ENCODE measurements at places on chromosomes 4 and X.
A peak's percentile ranks its signal among the peaks of the same experiment; 100 is the strongest.

GRCh38 chrX:109760922-109761250 lies 27.8 kb upstream of the ACSL4 start:
- DNase-seq, result no peak

DNA sequence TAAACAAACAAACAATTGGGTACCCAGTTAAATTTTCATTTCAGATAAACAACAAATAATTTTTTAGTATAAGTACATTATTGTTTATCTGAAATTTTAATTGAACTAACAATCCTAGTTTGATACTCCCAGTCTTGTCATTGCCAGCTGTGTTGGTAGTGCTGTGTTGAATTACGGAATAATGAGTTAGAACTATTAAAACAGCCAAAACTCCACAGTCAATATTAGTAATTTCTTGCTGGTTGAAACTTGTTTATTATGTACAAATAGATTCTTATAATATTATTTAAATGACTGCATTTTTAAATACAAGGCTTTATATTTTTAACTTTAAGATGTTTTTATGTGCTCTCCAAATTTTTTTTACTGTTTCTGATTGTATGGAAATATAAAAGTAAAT lies 2.9 kb downstream of the CXCL8 start:
- DNase-seq, result no peak

GRCh38 chrX:102976793-102977495 lies 39.9 kb downstream of the RAB40AL start:
- DNase-seq, result peak; percentile 4

GRCh38 chr4:151169223-151169622 lies 69.8 kb downstream of the RPS3A start:
- peak; percentile 85 for DNase-seq

GRCh38 chr4:151687021-151687640 lies 73.7 kb downstream of the GATB start:
- DNase-seq, result no peak

DNA sequence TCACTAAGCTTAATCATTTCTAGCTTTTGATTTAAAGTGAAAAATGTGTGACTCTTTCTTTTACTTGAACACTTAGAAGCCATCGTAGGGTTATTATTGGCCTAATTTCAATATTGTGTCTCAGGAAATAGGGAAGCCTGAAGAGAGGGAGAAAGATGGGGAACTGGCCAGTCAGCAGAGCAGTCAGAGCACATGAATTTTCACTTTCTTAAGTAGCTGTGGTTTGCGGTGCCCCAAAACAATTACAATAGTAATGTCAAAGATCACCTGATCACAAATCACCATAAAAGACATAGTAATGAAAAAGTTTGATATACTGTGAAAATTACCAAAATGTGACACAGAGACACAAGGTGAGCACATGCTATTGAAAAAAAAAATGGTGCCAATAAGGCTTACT lies 45.5 kb downstream of the CENPC start:
- DNase-seq, result no peak

DNA sequence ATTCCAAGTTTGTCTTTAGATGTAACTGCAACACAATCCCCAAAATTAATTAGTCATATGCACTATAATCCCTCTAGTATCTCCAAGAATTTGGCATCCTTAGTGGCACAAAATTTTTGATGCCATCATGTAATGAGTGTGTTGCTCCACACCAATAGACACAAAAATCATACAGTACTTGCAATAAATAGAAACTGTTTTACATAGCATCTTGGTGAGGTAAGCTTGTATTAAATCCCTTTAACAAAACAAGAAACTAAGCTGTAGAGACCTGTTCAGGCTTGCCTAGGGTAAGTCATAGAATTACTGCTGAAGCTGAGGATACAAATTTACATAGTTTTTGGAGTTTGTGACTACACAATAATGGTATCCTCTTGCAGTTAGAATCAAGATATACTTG lies 64.5 kb upstream of the PRSS12 start:
- peak; percentile 37 for DNase-seq

DNA sequence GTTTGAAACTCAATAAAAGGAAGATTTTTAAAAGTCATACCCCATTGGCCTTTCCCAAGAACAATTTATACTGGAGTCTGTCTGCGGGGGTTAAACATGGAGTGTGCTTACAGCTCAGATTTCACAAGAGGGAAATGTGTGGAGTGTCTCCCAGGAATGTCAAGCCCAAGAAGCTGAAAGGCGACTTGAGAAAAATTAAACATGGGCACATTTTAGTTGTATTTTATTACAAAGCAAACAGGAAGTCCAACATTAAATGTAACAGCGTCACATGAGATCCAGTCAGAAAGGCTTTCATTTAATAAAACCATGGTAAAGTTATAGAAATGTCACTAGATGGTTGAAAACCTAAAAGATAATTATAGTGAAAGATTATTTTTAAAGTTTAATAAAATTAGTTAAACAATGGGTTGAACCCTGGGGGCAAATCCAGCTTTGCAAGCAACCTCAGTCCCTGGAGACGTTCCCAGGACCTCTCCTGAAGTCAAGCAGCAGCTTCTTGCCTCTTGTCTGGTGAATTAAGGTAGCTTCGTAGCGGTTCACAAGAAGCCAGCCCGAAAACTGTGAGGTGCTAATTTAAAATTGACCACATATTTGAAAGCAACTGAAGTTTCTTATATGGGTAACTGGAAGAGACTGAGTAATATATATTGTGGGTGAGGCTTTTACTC lies 168.4 kb upstream of the EDNRA start:
- DNase-seq, result no peak

- no peak for DNase-seq
These were observed 45.5 kb downstream of the SMIM31 start for GRCh38 chr4:164799410-164799809.

GRCh38 chrX:23374291-23374690 lies 39.6 kb downstream of the PTCHD1 start:
- no peak for DNase-seq

DNA sequence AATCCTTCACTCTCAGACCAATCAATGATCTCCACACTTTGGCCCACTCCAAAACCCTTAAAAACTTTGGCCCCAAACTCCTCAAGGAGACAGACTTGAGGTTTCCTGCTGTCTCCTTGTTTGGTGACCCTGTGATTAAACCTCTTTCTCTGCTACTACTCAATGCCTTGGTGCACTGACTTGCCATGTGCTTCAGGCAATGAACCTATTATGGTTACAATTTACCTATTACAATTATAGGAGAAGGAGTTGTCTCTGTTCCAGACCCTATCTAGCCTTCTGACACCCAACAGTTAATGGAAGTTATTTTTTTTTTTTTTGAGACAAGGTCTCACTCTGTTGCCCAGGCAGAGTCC lies 263.1 kb downstream of the STIM2 start:
- DNase-seq, result no peak

- no peak for DNase-seq
These were observed 25.4 kb downstream of the SORCS2 start for GRCh38 chr4:7217474-7218321.

DNA sequence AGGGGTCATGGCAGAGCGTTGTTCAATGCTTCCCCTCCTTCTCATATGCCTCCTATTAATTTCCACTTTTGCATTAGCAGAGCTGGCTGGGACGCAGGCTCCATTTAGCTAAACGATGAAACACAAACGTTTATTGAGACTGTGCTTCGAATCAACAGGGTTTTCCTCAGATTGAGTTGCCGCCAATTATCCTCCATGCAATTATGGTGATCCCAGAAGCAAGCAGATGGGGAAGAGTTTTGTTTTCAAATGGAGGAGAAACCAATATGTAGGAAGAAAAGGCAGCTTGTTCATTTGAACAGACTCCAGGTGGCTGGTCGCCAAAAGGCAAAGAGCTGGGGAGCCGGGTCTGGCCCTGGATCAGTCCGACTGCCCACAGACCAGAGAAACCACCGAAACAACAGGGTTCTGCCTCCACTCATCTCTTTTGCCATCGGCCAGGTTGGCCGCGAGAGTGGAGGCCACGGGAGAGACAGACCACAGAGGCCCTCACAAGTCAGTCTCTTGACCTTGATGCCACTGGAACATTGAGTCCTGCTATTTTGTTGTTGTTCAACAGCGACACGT lies 184.8 kb downstream of the GBA3 start:
- no peak for DNase-seq

GRCh38 chrX:72621625-72622485 lies 49.2 kb upstream of the HDAC8 start:
- DNase-seq, result no peak

GRCh38 chr4:72895408-72895807 lies 174.1 kb downstream of the COX18 start:
- DNase-seq, result no peak

- no peak for DNase-seq
These were observed 12.4 kb downstream of the NKX1-1 start for GRCh38 chr4:1393866-1394265.

Data from amniotic stem cell (primary cell).